ENCODE measurements at places on chromosomes 3 and 15. TPM values are rescaled to one million over a fixed set of nuclear protein-coding genes. Genes with fewer than 3 reads are reported as not detected.

The UBA7 gene
- 0.54 TPM for total RNA-seq

DNA sequence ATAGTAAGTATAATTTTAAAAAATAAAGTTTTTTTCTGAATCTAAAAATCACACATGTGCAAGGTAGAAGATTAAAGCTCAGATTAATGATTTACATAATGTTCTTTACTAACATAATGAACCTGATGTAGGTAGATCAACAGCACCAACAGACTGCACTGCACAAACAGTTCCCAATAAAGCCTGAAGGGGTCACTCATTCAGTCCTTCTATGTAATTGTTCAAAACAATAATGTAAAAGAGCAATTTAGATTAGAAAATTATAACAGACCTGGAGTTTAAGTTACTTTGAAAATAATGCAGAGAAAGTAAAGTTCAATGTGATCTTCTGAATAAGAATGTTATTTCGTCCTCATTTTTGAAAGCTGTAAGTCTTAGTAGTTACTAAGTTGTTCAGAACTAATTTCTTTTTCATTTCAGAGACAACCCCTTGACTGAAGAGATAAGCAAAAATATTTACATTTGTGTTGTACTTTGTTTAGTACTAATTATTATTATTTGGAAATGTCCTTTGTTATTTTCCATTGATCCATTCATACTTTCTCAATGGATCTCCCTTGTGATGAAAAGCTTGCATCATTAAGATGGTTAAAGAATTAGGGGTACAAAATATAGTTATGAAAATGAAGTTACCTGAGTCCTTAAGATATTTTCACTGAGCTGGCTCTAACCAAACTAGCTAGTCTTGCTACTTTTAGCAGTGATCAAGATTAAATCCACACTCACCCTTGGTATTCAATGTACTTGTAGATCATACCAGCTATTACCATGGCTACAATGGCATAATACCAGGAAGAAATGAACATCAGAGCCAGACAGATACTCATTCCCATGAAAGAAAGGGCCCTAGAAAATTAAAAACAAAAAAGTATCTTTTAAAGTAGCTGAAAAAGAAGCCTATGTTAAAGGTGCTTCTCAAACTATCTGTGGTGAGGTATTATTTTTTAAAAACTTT, 16.8 kb downstream of the EMC4 start:
- no peak for DNase-seq

DNA sequence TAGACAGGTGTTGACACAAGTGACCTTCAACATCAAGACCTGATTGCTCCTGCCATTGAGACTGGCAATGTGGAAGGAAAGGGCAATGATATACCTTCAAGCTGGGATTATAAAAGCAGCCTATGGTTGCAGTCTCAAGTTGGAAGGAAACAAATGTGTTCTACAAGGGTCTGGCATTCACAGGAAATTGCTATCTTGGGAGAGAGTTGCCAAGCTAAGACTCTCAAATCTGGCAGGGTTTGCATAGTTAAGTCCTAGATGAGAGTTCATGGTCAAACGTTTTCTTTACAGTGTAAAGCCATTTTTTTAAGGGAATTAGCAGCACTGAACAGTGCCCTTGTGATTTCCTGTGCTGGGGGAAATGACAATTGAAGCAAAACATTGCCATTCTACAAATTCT, 546.9 kb upstream of the CFAP20DC start:
- no peak for DNase-seq

- no peak for DNase-seq
These were observed 92.4 kb downstream of the GHSR start for GRCh38 chr3:172355836-172356235.

All from glutamatergic neuron (in vitro differentiated cells).